Myocyte (in vitro differentiated cells): ENCODE measurements at places on chromosomes 12 and 14.
A peak's percentile ranks its signal among the peaks of the same experiment; 100 is the strongest.

GRCh38 chr14:23094666-23095195, at the start of gene ACIN1:
Gene ACIN1, minus strand, starts transcription at chr14:23095136. Its CDS starts 24 bp downstream, at chr14:23095112.
- DNase-seq = peak; percentile 87

- DNase-seq = peak; percentile 64
Measured at GRCh38 chr14:32077081-32078022, at the start of gene ARHGAP5. Gene ARHGAP5, plus strand, starts transcription at chr14:32077304. Its CDS starts 13,366 bp downstream, at chr14:32090670.

DNA sequence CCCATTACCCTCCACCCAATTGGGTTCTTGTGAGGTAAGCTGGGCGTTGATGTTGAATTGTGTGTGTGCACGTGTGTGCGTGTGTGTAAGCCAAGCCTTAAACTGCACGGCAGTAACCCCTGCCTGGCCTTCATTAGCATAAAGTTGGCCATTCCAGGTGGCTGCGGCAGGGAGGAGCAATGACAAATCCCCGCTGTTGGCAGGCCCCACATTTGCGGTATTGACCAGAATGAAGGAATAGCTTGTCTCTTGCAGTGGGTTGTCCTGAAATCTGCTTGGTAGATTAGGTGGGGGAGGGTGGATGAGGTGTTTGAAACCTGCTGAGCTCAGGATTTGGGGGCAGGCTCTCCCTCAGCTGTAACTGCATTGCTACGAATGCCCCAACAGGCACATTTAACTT, 7.3 kb downstream of the VSX2 start:
- no peak for DNase-seq

- peak; percentile 61 for DNase-seq
Measured at GRCh38 chr12:107092669-107093416, 506 bp downstream of the CRY1 start.

DNA sequence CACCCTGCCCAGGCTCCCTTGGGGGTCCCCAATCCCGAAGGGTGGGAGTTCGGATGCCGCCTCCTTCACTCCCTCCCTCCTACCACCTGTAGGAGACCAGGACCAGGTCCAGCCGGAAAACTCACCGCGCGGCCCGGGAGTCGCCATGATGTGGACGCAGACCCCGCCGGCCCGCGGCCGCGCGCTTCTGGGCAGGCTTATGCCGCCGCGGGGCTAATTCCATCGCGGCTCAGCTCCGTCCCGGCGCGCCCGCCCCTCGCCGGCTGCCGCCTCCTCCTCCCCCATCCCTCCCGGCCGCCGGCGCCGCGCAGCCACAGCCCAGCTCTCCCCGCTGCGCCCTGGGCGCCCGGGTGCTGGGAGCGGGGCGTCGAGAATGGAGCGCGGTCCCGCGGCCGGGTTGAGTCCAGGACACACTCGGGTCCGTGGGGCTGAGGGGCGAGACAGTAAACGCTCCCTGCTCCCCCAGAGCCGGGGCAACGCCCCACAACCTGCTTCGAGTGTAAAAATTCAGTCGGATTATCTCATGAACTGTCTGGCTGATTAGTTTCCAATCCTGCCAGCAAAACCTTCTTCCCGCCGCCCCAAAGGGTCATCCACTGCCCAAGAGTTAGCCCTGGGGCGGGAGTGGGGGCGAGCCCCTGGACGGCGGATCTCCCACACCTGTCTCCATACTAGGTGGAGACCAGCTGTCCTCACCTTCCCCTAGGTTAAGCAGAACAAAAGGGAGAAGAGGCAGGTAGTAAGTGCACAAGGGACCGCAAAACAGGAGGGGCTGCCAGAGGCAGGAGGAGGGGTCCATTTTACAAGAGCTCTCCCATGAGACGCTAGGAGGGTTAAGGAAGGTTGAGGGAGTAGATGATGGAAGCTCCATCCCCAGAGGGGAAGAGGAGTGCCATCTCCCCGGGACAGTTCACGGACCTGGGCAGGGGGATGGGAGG, at the start of gene ANO2:
Gene ANO2 (minus strand): TSS at position 189 of the 938 bp plus-strand sequence. CDS start 42 bp downstream, at position 147.
- DNase-seq = peak; percentile 18

GRCh38 chr12:19301223-19301622, 138.1 kb upstream of the AEBP2 start:
- DNase-seq = no peak

DNA sequence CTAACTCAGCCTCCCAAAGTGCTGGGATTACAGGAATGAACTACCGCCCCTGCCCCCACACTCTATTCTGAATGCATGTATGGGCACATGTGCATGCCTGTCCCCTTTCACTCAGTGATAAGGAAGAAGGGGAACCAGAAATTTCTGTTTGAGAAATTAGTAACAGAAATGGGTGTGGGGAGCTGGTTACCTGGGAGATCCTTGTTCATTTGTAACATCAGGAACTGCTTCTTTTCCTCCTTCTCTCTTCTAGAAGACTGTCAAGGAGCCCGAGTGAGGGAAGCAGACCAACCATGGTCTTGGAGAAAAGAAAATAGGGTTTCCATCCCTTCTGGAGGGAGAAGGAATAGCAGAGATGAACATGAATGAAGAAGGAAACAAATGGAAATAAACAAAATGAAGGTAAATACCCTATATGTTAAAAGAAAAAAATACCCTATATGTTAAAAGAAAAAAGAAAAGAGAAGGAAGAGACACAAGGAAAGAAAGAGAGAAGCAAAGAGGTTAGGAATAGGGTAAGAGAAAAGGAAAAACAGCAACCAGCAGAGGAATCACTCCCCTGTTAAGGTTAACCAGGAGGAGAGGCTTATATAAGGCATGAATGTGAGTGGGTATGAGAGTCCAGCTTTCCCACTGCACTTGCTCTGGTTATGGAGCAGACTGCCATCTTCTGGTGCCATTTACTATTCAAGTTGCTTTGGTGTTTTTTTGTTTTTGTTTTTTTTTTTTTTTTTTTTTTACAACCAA, 3.3 kb downstream of the PPP1R3E start:
- DNase-seq = peak; percentile 64

DNA sequence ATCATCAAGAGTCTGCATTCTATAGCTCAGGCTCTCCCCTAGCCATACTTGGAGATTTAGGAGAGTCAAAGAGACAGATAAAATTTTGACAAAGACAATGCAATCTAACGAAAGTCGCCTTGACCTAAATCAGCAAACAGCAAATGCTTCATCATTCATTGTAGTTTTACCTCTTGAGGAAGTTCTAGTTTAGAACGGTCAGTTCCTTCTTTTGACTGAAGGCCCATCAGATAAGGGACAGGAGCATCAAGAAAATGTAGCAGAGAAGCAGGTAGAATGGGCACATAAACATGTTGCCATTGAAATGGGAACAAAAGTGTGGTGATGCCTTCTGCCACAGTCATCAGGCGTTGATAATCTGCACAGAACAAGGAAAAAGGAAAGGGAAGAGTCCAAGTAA, 130.9 kb downstream of the DENND5B start:
- no peak for DNase-seq

DNA sequence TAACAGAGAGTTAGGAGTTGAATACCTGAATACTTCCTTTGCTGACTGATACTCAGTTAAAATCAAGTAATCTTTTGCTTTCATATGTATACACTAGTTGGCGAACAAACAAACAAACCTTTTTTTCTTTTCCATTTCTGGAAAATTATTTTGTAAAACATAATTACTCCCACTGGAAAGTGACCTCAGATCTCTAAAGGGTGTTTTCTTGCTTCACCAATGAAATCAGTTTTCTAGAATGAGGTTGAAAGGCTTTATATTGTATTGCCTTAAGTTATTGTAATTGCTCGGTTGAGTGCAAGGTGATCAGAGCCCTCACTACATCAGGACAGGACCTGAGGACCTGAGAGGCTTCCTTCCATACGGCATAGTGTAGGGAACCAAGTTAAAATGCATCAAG, at the start of gene OR4K1:
Gene OR4K1 (plus strand): TSS at position 301 of the 400 bp plus-strand sequence. CDS start 4,750 bp downstream, outside the sequence.
- DNase-seq = no peak

GRCh38 chr12:25970916-25971653, 12.6 kb downstream of the RASSF8 start:
- DNase-seq = no peak

- no peak for DNase-seq
Measured at GRCh38 chr12:124722878-124723277, 140.8 kb downstream of the SCARB1 start.

GRCh38 chr12:1613860-1614259, 15.2 kb upstream of the WNT5B start:
- no peak for DNase-seq

GRCh38 chr12:110531741-110532333, 29.7 kb downstream of the RAD9B start:
- DNase-seq = peak; percentile 42

GRCh38 chr14:88208858-88209257, 114.2 kb downstream of the KCNK10 start:
- DNase-seq = no peak

- DNase-seq = no peak
Measured at GRCh38 chr12:130281153-130281799, 56.4 kb upstream of the PIWIL1 start.

- no peak for DNase-seq
Measured at GRCh38 chr12:26042645-26043044, 82.2 kb downstream of the BHLHE41 start.

DNA sequence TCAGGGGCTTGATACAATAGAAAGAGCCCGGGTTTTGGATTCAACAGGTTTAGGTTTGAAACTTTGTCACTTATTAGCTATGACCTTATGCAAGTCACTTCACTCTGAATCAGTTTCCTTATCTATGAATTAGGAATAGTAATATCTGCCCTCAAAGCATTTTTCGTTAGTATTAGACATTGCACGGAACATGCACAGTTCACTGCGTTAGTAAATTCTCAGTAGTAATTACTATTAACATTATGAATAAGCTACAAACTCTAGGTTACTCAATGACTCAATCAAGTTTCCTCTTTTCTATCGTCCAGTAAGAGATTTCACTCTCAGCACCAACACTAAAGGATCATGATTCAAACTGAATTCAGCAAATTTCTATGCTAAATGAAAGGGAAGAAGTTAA, 150.3 kb downstream of the CEP83 start:
- DNase-seq = no peak

GRCh38 chr14:54310151-54310850, 86.5 kb upstream of the CDKN3 start:
- DNase-seq = no peak

GRCh38 chr14:100201701-100202100, 37.2 kb upstream of the YY1 start:
- DNase-seq = no peak

DNA sequence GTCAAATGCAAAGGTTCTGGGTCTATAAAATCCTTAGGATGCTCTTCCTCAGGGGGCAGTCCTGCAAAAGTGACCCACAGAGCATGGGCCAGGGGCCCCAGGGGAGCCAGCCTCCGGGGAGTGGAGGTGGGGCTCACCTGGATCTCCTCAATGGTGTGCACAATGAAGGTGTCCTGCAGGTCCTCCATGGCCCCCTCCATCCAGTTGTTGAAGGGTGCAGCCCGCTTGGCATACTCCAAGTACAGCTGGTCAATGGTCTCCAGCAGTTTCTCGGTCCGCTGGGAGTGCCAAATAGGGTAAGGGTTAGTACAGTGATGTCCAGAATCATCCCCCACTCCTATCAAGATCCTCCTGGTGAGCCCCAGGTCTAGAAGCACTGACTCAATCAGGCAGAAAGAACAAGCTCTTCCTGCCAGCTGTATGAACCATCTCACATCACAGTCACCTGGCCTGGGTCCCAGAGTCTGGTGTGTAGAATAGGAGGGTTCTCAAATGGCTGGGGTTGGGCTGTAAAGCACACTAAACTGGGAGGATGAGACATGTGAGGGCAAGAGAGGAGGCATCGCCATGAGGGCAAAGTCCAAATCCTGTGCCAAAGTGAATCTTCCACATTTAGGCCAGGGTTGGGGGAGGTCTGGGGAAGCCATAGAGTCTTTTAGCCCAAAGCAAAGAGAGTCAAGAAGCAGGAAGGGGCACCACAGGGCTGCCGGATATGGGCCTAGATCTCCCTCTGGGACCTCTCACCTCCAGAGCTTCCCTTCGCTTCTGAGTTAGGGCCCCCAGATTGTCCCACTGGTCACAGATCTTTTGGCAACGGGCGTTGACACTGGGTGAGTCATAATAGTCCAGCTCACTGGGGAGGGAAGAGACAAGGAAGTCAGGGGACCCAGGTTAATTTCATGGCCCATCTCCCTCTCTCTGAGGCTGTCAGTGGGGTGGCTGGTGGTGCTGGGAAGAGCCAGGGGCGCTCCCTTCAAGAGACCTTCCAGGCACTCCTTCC, 91.5 kb upstream of the ZFP36L1 start:
- peak; percentile 70 for DNase-seq

DNA sequence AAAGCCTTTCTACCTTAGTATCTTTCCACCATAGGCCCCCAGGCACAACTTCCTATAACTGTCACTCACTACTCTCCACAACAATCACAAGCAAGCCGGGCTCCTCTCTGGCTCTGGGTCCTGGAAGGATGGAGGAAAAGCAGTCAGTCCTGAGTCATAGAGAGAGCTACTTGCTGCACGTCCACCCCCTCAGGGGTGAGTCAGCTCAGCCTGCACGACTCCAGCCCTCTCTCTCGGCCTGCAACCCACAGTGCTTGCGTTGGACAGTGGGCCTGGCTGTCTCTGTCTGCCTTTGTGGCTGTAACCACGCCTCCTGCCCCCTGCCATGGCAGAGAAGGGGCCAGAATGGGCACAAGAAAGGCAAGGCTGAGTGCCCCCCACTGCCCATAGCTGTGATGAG, 154.1 kb upstream of the FKBP4 start:
- peak; percentile 90 for DNase-seq

- DNase-seq = no peak
Measured at GRCh38 chr12:54373649-54374561, 9.6 kb upstream of the GPR84 start.

- DNase-seq = peak; percentile 97
Measured at GRCh38 chr14:25111061-25111601, 61.2 kb upstream of the STXBP6 start.

DNA sequence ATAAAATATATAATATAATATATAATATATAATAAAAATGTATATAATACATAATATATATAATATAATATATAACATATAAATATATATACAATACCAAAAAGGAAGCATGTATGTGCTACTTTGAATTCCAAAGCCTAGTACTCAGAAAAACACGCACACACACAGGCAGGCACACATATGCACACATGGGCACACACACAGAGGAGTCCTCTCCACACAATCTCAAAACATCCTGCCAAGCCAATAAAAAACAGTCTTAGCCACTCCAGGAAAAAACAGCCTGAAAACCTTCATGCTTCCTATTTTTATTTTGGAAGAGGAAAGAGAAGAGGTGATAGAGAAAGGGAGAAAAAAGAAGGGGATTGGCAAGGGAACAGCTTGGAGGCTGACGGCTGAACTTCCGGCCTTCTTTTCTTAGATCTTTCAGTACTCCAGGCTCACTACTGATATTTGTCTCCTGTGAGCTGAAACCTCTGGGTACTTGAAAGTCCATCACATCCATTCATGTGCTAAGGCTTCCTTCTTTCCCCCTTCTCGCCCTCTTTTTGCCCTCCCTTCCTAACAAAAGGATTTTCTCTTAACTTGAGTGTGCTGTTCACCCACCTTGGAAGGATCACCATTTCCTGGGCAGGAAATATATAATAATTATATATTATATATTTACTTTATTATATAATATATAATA, 394.2 kb downstream of the NUAK1 start:
- no peak for DNase-seq

DNA sequence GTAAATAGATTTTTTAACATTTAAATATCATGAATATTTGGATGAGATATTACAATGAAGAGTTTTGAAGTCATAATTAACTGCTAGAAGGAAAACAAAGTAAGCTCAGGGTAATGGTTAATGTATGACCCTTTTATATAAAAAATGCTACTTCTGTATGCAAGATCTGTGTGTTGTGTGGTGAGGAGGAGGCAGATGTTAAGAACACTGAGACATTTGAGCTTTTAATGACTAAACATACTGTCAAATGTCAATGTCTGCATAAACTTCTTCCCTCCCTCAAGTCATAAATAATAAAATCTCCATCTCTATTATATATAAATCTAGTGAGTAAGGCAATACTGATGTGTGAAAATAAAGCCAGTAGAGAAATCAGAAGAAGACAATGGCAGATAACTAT, 1.4 kb downstream of the TPH2 start:
- DNase-seq = no peak

GRCh38 chr12:56084958-56085543, 5.1 kb downstream of the ERBB3 start:
- peak; percentile 23 for DNase-seq
